CD8-positive, alpha-beta T cell (primary cell): ENCODE measurements at places on chromosomes 2 and 18. TPM values are rescaled to one million over a fixed set of nuclear protein-coding genes. Genes with fewer than 3 reads are reported as not detected.

Gene GKN2
- not detected for total RNA-seq

Gene ABCG5
- total RNA-seq, result not detected

Gene MRPL44
- total RNA-seq, result 41.4 TPM

Gene SERPINB13
- total RNA-seq, result not detected

Gene PTH2R
- total RNA-seq, result not detected

Gene ANKRD30BL
- total RNA-seq, result not detected
